ENCODE measurements at places on chromosomes 1 and 21.

DNA sequence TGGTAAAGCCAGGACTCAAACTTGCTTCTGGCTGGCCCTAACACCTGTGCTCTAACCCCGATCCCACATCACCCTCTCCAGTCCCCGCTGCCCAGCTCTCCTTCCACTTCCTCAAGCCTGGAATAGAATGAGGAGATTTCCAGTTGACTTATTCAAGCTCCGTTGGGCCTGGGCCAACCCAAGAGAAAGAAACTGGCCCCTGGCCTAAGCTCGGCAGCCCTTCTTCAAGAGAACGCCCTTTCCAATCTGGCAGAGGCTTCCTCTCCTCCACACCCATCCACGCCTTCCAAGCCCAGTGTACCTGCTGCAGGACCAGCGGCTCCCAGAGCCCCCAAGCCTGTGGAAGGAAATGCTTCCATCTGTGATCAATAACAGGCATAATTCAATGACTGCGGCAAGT lies 51.9 kb downstream of the LRRN2 start:
- no peak for DNase-seq

DNA sequence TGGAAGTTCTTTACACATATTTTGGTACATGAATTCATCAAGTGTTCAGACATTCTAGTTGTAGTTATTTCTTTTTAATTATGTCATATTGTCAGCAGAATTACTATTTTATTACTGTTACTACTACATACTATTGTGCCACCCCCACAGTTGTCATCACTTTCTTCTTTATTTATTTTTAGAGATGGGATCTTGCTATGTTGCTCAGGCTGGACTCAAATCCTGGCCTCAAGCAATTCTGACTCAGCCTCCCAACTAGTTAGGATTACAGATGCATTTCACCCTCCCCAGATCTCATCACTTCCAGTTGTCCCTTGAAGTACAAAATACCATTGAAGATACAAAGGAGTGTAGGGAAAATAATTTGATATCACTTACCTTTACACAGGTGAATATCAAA lies 258.0 kb downstream of the KCTD3 start:
- no peak for DNase-seq

GRCh38 chr1:178122283-178122682 lies 28.4 kb downstream of the RASAL2 start:
- DNase-seq = no peak

GRCh38 chr1:229148041-229148671 lies 122.8 kb upstream of the RAB4A start:
- peak; percentile 90 for DNase-seq

GRCh38 chr1:174809755-174810280 lies 189.9 kb upstream of the CACYBP start:
- no peak for DNase-seq

- no peak for DNase-seq
Observed at GRCh38 chr1:179298952-179299351, 5.4 kb downstream of the SOAT1 start.

DNA sequence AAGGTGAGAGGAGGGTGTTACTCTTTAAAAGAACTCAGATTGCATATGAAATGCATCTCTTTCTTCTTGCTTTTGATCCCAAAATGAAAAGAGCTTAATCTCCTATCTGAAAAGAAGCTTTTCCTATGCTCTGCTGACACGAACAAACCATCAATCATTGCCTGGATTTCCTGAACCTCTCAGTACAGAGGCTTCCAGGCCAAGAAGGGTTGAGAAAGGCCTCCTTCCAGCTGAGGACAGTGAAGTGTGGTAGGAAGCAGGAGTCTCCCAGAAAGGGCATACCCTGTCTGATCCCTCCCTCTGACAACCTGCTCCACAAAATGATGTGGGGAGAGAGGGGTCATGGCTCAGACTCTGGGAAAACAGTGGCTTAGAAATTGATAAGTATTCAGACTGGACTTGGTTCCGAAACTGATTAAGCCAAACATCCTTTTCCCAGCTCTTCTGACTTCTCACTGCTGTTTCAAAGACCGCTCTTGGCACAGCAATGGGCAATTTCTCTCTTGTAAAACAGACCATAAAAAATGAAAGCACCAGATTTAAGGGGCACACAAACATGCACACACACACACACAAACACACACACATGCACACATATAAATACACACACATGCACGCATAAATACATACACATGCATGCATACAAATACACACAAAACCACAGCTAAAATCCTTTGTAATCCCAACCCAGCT lies 310.3 kb downstream of the SIPA1L2 start:
- DNase-seq = no peak

- DNase-seq = no peak
Observed at GRCh38 chr1:183363972-183364371, 54.2 kb downstream of the NMNAT2 start.

DNA sequence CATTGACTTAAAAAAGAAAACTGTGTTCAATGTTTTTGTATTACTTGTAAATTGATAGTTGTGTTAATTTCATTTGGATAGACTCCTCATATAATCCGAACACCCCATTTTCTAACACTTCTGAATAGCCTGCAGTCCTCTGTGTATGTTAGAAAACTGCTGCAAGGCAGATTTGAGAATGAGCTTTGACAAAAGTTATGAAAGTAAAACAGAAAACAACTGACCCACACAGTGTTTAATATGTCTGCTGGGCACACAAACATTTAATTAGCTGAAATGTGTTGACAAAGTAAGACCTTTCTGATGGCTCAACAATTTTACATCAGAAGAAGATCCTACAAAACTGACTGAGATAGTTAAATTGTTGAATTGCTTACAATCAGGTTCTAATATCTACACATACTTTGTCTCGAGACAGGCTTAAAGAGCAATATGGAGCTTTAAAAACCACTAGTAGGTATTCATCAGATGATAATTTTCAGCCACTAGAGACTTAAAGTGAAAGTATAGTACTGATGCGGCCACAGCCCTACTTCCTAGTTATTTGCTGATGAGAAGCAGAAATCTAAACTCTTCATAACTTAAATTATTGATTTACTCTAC lies 40.0 kb upstream of the PRMT6 start:
- no peak for DNase-seq

DNA sequence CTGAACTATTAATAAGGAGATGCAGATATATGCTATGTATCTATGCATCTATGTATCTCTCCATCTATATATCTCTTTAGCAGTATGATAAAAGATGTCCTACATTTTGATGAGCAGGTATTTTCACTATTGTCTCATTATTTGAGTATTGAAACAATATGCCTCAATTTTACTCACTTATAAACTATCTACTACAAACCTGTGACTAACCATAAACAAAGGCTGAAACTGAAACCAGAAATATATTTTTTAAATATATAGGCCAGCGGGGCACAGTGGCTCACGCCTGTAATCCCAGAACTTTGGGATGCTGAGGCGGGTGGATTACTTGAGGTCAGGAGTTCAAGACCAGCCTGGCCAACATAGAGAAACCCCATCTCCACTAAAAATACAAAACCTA lies 22.0 kb downstream of the EIF4G3 start:
- DNase-seq = no peak

DNA sequence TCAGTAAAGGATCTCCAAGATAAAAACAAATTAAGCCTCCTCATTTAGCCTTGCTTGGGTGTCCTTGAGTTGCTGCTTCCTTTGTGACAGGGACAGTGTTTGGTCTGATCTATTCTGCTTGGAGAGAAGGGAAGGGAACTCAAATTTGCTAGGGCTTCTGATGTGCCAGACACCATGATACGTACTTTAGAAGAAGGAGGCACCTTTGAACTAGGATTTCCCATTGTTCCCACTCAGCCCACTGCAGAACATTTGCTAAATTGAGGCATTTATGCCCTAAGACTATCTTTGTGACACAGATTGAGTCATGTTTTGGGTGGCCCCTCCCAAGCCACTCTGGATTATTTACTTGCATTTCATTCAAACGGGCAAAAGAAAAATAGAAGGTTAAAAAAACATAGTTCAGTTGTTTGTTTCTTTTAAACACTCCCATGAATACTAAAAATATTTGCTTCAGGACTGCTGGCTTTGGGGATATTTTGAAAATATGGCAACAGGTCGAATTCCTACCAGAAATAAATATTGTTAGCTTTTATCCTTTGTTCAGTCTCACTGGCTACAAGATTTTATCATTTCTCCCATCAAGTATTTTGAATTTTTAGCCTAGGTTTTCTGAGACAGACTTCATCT lies 81.9 kb upstream of the WLS start:
- DNase-seq = no peak

DNA sequence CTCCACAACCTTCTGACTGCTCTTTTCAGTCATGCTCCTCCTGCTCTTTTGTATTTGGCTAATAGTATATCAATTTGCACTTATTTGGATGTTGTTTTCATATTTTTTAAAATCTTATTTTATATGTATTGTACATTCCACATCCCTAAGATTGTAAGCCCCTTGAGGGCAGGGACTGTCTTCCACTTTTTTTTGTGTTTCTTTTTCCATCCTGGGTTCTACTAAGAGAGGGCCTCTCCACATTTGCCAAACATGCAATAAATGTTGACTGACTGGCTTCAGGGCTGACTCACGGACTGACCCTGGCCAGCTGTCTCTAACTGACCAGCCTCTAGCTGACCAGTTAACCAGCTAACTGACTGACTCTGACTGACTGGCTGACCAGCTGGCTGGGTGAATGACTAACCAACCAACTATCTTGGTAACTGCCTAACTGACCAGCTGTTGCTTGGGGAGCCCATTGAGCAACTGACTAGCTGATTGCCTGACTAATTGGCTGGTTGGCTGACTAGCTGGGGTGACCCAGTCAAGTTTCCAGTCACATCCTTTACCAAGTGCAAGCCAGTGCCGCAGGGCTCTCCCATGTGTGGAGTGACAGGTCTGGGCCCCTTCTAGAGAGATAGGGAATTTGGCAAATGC lies 16.1 kb downstream of the CSF1 start:
- DNase-seq = no peak

- no peak for DNase-seq
Observed at GRCh38 chr1:183454377-183454776, 17.9 kb upstream of the SMG7 start.

DNA sequence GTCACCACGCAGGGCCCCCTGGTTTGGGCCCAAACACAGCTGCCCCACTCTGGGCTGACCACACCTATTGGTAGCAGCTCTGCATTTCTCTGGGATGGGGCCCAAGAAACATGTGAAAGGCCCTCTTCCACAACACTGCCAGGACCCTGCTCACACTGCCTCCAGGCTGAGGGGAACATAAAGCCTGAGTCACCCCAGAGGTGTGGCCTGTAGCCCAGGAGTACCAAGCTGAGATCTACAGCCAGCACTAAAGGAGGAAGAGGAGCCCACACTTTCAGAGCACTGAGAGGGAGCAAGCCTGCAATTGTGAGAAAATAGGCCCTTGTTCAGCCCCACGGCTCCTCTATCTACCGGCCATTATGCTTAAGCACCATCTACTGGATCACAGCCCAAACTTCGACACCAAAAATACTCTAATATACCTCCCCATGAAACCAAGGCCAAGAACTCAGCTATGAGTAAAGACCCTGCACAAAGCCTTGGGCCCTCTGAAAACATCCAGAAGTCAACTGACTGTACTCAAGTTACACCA lies 14.4 kb upstream of the OR2T10 start:
- no peak for DNase-seq

DNA sequence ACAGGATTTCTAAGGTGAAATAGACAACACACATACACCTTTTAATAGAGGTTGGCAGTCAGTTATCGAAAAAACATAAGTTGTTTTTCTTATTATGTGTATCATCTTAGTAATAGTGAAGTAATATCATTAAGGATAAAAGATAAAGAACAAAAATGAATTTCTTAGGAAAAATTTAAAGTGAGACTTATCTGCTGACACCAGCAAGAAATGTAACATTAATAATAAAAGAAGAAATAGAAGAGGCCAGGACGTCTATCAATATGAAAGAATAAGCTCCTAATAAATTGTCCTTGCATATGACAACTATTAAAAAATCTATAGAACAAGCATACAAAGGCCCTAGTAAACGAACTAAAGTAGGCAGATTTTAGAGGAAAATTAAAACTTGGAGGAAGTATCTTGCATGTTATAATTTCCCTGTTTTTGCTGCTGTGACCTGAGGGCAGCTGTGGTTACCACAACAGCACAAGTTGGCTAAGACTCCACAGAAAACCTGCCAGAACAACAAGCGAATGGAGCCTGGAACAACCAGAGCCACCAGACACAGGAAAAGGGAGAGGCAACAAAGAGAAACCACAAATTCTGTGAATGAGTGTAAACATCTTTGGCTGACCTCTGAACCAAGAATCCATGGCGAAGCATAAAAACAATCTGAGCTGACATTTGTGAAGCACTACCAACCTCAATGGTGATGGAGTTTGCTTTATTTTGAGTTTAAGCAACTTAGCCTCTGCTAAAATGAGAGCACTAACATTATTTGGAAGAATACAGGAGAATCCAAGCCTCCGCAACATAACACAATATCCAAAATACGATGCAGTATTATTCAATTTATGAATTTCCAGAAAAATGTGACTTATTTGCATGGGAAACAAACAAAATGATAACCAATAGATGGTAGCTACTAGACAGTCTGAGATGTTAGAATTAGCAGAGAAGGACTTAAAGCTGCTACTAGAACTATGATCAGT lies 207.5 kb downstream of the KCNT2 start:
- DNase-seq = no peak

DNA sequence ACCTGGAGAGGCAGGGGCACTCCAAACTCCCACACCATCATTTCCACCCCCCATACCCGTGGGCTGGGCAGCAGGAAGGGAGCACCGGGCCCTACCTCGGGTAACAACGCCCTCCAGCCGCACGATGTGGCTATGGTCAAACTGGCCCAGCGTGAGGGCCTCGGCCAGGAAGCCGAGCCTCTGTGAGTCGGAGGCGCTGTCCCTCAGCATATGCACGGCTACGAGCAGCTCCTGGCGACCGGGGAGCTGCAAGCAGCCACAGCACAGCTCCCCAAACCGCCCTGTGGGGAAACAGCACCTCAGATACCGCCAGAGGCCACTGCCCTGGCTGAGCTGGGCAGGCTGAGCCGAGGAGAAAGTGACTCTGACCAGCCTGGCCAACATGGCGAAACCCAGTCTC lies 29.2 kb downstream of the CDCA8 start:
- no peak for DNase-seq

GRCh38 chr1:57424231-57425027 lies 569 bp upstream of the DAB1 start:
- peak; percentile 79 for DNase-seq

- DNase-seq = no peak
Observed at GRCh38 chr1:111504097-111504496, 664 bp upstream of the ADORA3 start.

GRCh38 chr1:100778748-100779147 lies 59.2 kb downstream of the VCAM1 start:
- no peak for DNase-seq

GRCh38 chr1:59814901-59815825 lies at the start of gene HOOK1:
Gene HOOK1 (plus strand): TSS chr1:59814949. CDS start chr1:59815118, 169 bp downstream.
- no peak for DNase-seq

GRCh38 chr1:86339014-86339812 lies 56.9 kb downstream of the ODF2L start:
- DNase-seq = no peak

- no peak for DNase-seq
Observed at GRCh38 chr1:37951783-37952624, 5.2 kb upstream of the INPP5B start.
